NCI-H2081 treated with DMSO at 0.1 percent for 48 hours (cell line): ENCODE measurements at places on chromosomes 2 and 18.

DNA sequence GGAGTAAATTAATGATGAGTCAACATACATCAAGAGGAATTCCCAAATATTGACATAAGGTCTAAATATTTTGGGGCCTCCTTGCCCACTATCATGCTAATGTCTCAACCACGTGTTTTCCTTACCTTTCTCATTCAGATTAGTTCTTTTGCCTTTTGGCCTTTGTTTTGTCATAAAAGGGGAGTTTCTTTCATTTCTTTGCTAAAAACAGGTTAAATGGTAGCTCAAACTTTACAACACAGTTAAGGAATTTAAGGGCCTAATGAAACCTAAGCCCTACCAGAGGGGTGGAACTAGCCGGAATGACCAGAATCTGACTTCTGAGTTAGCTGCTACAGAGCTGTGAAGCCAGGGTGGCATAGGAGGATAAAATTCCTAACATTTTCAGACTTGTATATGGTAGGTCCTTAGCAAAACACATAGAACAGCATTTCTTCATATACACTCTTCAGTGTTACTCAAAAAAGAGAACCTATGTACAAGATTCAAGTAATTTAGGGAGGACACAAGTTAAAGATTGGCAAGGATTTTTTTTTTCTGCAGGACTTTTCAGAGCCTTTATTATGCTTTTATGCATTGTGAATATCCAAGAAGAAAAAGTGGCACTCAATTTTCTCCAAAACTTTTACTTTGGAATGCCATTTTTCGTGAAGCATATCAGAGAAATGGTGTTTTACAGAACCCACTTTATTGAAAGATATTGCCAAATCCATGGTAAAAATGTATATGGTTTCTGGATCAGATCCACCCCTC, 633.1 kb downstream of the ARHGAP15 start:
- DNase-seq = no peak

DNA sequence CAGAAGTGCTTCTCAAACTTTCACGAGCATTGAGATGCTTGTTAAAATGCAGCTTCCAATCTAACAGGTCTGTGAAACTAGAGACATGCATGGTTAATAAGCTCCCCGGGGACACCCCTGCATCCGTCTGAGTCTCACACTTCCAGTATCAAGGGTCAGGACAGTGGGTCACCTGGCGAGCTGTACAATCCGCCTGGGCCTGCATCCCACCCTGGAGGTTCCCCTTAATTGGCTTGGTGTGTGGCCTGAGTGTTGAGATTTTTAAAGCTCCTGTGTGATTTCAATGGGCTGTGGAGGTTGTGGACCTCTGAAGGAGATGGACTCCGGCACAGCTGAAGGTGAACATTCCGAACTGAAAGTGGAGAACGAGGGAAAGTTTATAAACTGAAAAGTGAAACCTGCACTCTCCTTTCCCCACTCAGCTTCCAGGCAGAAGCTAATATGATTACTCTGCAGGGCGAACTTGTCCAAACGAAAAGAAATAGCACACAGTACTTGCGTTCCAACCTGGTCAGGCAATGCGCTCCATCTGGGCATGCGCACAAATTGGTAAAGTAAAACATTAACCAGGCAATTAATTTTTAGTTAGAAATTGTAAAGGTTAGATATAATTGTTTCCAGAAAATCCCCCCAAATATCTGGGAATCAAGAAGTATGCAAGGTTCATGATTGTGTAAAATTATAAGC, 191.7 kb upstream of the ALKAL2 start:
- no peak for DNase-seq

- DNase-seq = no peak
Observed at GRCh38 chr2:192932376-192932775, 737.6 kb upstream of the TMEFF2 start.

GRCh38 chr18:5064841-5065370, 132.2 kb downstream of the AKAIN1 start:
- no peak for DNase-seq

DNA sequence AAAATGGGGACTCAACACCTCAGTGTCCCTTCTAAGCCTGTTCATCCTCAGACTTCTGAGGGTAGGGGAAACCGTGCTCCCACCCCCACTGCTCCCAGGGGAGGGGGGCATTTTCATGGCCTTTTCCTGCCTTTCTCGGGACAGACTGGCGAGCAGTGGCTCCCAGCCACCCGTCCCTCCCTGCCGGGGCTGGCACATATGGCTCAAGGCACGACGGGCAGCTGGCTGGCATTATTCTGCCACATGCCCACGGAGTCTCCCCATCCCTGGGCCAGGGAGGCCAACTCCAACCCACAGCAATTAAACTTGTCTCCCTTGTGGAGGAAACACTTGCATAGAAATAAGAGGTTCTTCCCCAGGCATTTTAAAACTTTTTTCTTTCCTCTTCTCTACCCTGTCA, 148.5 kb upstream of the CBLN2 start:
- DNase-seq = no peak
